ELF-1 (cell line): ENCODE measurements at places on chromosomes 7 and 10.

- DNase-seq = peak; percentile 81
Observed at GRCh38 chr7:86598311-86598710, 45.4 kb upstream of the GRM3 start.

GRCh38 chr7:163298-163695 is 29.1 kb upstream of the FAM20C start:
- no peak for DNase-seq

DNA sequence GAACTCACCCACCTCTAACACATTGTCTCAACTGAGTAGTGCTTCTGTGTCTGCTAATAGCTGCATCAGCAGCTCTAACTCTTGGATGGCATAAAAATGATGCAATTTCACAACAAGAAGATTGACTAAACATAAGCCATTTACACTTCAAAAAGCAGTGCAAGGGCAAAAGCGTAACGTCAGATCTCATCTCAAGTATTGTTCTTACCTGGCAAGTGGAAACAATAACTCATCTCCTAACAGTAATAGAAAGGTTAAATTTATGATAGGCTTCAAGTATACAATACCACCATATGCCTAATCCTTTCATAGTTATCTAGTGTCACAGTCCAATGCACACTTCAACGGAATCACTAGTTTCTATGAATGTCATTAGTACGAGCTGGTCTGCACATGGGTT is 14.8 kb downstream of the TPK1 start:
- no peak for DNase-seq

- DNase-seq = peak; percentile 78
Observed at GRCh38 chr10:86693721-86694369, 25.5 kb downstream of the LDB3 start.

GRCh38 chr10:102523250-102524029 is 19.7 kb downstream of the SUFU start:
- no peak for DNase-seq

- DNase-seq = no peak
Observed at GRCh38 chr10:44983066-44983894, 4.7 kb upstream of the DEPP1 start.

DNA sequence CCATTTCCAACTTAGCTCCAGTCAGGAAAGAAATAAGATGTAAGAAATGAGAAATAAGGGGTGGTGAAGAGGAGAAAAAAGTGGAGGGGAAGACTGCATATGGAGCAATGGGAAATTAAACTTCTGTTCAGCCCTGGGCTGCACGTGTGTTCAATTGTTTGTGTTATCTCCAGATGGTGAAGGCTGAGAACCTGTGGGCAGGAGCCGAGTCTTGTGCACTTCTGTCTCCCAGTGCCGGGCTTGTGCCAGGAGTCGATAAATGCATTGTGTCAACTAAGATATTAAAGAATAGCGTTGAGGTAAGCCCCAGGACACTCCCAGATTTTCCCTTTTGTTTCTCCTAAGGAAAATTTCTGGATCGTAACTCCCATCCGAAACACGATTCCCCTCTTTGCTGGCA is 98.2 kb downstream of the PRLHR start:
- no peak for DNase-seq

DNA sequence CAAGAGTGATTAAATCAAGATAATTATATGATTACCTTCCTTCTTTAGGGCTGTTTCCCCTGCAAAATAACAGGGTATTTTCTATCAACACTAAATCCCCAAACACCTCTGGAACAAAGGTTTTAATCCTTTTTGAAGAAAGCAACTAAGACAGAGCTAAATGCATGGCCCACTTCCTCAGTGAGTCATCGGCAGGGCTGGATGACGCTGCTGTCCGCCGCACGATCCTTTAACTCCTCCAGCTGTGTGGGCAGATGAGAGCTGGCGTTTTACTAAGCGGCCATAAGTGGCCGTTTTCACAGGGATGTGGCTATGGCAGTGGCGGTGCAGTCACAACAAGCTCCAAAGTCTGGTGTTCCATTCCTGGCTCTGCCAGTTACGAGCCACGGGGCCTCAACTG is 76.0 kb upstream of the C1QL3 start:
- DNase-seq = peak; percentile 31

GRCh38 chr10:86684331-86685097 is 16.2 kb downstream of the LDB3 start:
- peak; percentile 83 for DNase-seq

DNA sequence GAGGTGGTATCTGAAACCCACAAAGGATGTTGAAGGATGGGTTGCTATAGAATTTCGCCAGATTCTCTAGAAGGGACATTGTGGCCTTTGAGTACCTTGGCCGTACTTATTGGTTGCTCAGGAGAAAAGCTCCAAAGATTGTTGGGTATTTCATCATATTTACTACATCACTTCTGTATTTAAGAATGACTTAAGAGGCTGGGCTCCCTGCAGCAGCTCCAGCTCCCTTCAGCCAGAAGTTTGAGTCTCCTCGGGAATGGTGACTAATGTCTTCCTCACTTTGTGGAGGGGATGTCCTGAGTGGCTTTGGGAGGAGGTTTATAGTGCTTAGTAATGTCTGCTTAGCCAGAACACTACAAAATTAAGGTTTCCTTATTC is 18.1 kb downstream of the MINDY4 start:
- DNase-seq = no peak

DNA sequence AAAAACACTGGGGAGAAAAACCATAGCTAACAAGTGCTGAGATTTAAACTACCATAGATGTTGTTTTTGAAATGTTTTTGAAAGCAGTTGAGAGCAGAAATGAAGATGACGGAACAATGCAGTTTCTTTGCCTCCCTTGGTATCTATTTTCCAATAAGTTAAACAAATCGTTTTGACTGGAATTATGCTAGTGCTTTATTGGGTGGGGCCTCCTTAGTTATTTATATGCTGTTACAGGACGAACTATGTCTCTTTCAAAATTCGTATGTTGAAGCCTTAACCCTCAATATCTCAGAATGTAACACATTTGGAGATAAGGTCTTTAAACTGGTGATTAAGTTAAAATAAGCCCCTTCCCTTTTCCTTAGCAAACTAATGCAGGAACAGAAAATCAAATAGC is 45.5 kb upstream of the SEPHS1 start:
- DNase-seq = no peak

DNA sequence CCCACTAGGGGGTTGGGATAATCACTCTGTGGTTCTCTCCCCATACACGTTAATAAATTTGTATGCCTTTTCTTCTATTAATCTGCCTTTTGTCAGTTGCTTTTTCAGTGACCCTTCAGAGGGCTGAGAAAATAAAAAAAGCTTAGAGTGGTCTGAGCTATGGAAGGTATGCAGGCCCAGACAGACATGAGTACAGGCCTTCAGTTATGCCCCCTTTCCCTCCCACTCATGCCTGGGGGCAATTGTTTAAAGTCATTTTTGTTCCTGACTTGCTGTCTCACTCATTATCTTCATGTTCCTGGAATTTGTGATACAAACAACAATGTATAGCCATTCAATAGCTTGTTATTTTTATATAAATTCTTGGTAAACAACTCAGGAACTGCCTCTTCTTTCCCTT is 170.8 kb downstream of the AKR1D1 start:
- no peak for DNase-seq

DNA sequence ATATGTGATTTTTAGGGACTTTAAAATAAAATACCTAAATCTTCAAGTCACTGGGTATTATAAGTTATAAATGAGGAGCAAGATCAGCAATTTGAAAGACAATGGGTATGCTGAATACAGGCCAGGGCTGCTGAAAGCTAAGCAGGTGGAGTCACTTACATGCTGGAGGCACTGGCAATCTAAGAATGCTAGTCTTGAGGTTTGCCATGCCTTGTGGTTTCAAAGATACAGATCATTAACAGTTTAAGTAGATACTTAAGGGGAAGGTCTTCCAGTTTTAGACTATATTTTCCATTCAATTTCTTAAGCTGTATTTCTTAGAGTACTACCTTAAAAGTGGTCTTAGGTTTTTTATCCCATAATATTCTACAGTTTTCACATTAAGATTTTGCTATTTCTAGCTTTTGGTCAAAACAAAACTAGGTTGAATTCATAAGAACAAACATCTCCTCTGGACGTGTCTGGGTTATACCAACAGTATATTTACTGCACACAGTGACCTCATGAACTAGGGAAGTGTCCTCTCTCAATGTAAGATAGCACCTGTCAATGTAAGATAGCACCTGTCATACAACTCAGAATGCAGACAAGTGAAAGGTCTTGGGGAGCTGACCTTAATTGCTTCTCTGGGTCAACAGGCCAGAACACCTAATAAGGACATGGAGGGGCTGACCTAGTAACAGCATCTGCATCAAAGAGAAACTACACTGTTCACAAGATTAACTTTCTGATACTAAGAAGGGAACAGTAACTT is 2.0 kb downstream of the SRI start:
- no peak for DNase-seq

- DNase-seq = peak; percentile 26
Observed at GRCh38 chr7:12297283-12298108, 86.4 kb downstream of the TMEM106B start.

- DNase-seq = no peak
Observed at GRCh38 chr7:46720761-46721160, 799.7 kb upstream of the IGFBP3 start.

- DNase-seq = no peak
Observed at GRCh38 chr7:15557186-15557585, 4.6 kb downstream of the AGMO start.

GRCh38 chr7:11224535-11224934 is 250.9 kb downstream of the PHF14 start:
- DNase-seq = no peak

DNA sequence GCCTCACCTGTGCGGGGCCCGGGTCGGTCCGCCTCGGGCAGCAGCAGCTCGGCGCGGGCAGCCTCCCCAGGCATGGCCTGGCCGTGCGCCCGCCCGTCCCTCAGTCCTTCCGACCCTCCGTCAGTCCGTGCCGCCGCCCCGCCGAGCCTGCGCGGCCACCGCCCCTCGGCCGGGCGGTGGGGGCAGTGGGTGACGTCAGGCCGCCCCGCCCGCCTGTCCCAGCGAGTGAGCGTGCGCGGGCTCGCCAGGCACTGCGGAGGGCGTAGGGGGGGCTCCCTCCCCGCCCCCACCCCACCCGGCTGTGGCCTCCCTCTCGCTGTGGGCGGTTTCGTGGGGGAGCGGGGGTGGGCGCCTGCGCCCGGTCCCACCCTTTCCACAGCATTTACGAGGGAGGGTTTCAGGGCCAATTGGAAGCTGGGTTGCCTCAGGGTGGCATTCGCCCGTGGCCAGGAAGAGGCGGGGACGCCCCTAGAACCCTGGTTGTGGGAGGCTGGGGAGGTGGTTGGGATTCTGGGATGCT is at the start of gene NACAD:
TSS of gene NACAD (minus strand) at position 149 of the 520 bp plus-strand sequence. CDS start at position 74, 75 bp downstream.
- no peak for DNase-seq

- no peak for DNase-seq
Observed at GRCh38 chr7:135748770-135749169, at the start of gene FAM180A. TSS of gene FAM180A (minus strand) at chr7:135748813. CDS start at chr7:135748580, 233 bp downstream.

GRCh38 chr7:128728598-128728997 is 10.6 kb upstream of the CALU start:
- DNase-seq = no peak

GRCh38 chr7:140232957-140233917 is 56.5 kb upstream of the KDM7A start:
- no peak for DNase-seq

GRCh38 chr10:23533212-23533611 is 94.3 kb downstream of the OTUD1 start:
- DNase-seq = no peak

GRCh38 chr7:101976411-101976810 is 159.0 kb downstream of the CUX1 start:
- no peak for DNase-seq

DNA sequence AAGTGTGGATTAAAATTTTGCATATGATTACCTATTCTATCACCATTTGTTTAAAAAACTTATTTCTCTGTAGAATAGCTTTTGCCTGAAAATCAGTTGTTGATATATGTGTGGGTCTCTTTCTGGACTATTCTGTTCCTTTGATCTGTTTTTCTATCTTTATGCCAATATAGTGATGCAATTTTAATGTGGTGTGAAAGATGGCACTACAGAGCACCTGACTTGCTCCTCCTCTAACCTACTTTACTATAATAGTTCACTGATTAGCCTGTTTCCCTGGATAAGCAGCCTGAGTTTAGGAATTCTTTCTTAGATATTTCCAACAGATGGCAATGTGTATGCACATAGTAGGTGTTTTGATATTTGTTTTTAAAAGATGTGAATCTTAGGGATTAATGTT is 294.5 kb downstream of the AUTS2 start:
- no peak for DNase-seq

GRCh38 chr10:76552091-76552873 is 1085.3 kb downstream of the KCNMA1 start:
- no peak for DNase-seq

- DNase-seq = no peak
Observed at GRCh38 chr10:97759946-97760345, 11.9 kb downstream of the SFRP5 start.

- DNase-seq = no peak
Observed at GRCh38 chr10:72802763-72803505, 90.6 kb upstream of the OIT3 start.

DNA sequence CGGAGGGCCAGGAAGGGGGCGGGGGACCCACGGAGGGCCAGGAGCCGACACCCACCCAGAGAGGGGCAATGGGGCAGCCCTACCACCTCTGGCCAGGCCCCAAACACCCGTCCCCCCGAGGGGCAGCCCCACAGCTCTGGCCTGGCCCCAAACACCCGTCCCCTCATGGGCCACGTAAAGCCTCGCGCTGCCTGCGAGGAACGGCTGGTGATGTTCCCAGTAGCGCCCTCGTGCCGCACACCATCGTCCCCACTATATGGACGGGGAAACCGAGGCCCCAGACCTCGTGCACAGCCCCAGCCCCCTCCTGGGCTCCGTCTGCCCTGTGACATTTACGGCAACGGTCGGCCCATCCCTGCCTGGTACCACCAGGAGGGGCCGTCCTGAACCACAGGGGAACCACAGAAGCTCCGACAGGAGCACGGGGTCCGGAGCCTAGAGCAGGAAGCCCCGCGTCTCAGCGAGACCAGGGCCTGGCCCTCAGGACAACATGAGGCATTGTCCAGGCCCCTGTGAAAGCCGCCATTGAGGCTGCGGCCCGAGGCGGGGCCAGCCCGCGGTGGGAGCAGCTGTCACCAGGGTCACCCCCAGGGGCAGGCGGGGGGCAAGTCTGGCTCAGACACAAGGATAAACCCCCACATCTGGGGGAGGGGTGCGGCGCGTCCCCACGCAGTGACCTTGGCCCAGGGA is 35.6 kb downstream of the GET4 start:
- no peak for DNase-seq
